ENCODE measurements at places on chromosomes 16 and 17. TPM values are rescaled to one million over a fixed set of nuclear protein-coding genes. Genes with fewer than 3 reads are reported as not detected.

GRCh38 chr17:49880291-49881053, 32.6 kb upstream of the TAC4 start:
- DNase-seq: peak; percentile 95

- DNase-seq: no peak
Measured at GRCh38 chr17:57750895-57751294, 5.8 kb upstream of the CCDC182 start.

TUBG1 gene
- total RNA-seq: 107 TPM

- no peak for DNase-seq
Measured at GRCh38 chr17:57868910-57869616, 19.2 kb upstream of the MRPS23 start.

GRCh38 chr17:57104461-57105175, 19.6 kb downstream of the AKAP1 start:
- no peak for DNase-seq

DNA sequence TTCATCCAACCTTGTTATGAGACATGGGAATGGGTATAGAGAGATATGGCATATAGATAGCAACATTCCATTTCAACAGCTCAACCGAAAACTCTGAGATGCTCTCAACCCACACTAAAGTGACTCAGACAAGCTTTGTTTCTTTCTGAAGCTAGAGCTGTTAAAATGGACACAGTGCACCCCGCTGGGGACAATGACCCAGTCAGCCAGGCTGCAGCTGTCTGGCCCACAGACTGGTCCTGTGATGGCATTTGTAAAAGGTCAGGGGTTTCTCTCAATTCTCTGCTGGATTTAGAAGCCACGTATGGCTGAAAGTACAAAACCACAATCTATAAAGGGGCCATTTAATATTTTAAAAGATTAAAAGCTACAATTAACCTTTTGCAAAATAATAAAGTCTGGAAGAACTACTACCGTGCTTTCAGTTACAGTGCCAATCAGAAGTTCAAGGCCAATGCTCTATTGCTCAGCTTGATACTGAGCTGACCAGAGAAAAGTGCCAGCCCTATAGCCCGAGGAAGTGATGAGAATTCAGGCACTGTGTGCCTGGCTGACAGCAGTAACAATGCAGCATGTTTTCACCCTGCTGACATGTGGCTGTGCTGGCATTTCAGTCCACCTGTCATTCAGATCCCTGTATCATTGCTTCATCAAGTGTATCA, 60.2 kb downstream of the TEX2 start:
- no peak for DNase-seq

- no peak for DNase-seq
Measured at GRCh38 chr16:25014500-25015147, 545 bp downstream of the ARHGAP17 start.
